ENCODE measurements at places on chromosomes 12 and 14.

- DNase-seq, result no peak
Observed at GRCh38 chr12:3375326-3375725, 115.7 kb upstream of the PRMT8 start.

- DNase-seq, result no peak
Observed at GRCh38 chr14:64935508-64935907, 7.0 kb downstream of the GPX2 start.

DNA sequence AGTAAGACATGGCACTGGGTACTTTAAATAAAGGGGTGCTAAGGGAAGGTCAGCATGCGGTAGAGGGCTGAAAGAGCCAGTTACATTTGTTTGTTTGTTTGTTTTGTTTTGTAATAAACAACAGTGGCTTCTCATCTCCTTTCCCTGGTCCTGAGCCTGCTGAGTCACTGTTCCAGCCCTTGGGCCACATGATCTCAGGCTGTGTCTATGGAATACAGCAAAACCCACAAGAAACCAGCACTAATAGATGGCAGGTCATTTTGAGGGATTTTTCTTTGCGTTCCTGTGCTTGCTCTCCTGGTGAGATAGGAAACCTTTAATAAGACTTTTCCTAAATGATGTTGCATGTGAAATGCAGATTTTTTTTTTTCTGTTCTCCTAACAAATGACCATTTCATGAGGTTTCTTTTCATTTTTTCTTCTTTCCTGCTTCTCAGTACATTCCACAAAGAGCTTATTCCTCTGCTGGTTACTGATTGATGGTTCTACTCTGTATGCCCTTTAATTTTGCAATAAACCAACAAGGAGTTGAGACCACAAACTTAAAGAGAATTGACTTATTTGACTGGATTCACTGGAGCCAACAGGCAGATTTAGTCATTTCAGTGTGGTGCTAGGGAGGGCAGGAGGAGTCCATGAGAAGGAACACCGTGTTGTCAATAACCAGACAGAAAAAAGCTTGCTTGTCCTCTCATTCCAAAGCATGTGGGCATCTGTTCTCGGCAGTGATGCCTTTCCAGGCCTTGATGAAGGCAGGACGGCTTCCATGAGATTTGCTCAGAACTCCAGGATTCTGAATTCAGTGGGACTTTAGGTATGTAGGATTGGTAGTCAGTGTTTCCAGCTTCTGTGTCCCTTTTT, 459.2 kb downstream of the RAD51B start:
- DNase-seq, result no peak

DNA sequence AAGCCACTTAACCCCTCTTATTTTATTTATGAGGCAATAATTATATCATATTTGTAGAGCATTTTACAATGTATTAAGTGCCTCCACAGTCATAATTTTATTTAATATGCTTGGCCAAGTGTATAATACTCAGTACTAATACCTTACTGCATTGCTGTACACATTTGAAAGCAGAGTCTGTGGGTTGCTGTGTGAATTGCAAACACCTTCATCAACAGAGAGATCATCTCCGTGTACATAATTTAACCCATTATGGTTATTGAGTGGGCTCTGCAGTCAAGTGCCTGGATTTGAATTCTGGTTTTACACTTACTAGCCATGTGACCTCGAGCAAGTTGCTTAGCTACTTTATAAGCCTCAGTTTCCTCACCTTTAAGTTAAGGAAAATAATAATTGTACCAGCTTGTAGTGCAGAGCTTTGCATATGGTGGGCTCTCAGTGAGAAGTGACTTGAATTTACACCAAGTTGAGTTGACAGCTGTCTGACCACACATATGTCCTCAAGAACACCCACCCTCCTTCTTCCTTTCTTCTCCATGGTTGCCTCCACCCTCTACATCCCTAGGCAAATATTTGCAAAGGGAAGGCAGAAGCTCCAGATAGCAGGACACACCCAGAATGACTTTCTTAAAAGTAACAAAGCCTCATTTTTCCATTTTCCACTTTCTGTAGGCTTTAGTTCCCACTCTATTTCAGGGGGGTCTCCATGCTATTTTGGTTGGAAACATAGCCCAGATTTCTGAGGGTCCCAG, 12.3 kb downstream of the CRACR2A start:
- DNase-seq, result no peak

DNA sequence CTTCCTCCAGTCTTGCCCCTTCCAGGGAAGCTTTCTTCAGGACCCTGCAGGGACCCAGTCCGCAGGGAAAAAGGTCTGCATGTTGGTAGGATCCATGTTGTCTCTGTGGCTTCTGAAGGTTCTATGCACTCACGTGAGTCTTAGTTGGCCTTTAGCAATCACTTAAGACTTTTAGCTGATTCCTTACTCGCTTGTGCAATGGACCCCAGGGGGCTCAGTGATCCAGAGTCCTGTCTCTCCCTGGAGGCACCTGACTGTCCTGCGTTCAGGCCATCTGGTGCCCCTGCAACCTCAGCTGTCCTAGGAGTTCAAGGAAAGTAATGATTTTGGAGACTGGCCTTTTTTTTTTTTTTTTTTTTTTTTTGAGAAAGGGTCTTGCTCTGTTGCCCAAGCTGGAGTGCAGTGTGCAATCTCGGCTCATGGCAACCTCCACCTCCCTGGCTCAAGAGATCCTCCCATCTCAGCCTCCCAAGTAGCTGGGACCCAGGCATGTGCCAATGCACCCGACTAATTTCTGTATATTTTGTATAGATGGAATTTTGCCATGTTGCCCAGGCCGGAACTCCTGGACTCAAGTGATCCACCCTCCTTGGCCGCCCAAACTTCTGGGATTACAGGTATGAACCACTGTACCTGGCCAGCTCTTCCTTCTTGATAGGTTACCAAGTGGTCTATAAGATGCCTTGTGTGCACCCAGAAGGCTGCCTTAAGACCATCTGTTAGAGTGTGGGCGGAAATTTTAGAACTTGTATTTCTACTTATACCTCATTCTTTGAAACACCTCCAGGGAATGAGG, 4.6 kb downstream of the IFI27L2 start:
- no peak for DNase-seq

GRCh38 chr12:19440019-19440858, 947 bp downstream of the AEBP2 start:
- DNase-seq, result peak; percentile 45

GRCh38 chr12:48856379-48856778, 4.4 kb upstream of the DDX23 start:
- no peak for DNase-seq

DNA sequence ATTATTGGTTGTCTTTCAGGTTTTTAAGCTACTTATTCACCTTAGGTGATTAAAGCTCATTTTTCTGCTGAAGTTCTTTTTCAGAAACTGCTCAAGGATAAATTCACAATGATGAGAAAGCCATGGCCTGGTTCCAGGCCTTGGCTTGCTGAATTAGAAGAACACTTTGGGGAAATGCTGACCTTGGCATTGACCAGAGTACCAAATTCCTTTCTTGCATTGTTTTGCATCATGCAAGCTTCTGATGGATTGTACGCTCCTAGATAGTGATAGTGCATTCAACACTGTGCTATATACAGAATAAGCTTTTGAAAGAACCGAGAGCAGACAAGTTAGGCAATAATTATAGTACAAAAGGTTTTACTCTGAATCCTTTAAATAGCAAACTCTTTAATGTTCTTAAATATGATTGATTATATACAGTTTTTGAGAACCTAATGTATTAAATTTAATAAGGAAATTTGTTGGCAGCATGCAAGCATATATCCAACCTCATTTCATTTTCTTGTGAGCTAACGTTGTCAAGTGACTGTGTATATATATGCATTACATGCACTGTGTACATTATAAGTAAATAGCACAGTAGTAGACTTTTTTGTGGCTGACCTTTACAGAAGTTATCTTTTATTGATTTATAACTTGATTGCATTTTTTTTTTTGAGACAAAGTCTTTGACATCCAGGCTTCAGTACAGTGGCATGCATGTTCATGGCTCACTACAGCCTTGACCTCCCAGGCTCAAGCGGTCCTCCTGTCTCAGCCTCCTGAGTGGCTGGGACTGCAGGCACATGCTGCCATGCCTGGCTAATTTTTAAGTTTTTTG, 99.2 kb downstream of the DIP2B start:
- DNase-seq, result no peak

- no peak for DNase-seq
Observed at GRCh38 chr12:109711596-109712461, 1.8 kb upstream of the FAM222A start.

GRCh38 chr12:4223273-4223845, 50.2 kb upstream of the CCND2 start:
- no peak for DNase-seq

DNA sequence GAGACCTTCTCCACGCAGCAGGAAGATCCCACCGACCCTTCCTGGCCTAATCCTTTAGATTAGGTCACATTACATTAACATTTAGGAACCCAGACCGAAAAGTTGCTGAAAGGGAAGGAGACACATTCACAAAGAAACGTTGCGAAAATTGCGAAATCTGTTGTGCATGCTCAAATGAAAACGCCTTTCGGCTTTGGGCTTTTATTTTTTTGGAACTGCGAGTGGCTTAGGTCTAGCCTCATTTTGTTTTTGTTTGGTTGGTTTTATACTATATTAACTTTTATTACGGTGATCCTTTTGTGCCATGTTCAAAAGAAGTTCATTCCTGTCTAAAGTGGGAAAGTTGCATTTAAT, 1.5 kb downstream of the MYF6 start:
- DNase-seq, result no peak

GRCh38 chr14:96580566-96580965, 78.4 kb downstream of the PAPOLA start:
- DNase-seq, result no peak

GRCh38 chr12:46260124-46260912, 8.5 kb downstream of the SLC38A1 start:
- DNase-seq, result no peak

DNA sequence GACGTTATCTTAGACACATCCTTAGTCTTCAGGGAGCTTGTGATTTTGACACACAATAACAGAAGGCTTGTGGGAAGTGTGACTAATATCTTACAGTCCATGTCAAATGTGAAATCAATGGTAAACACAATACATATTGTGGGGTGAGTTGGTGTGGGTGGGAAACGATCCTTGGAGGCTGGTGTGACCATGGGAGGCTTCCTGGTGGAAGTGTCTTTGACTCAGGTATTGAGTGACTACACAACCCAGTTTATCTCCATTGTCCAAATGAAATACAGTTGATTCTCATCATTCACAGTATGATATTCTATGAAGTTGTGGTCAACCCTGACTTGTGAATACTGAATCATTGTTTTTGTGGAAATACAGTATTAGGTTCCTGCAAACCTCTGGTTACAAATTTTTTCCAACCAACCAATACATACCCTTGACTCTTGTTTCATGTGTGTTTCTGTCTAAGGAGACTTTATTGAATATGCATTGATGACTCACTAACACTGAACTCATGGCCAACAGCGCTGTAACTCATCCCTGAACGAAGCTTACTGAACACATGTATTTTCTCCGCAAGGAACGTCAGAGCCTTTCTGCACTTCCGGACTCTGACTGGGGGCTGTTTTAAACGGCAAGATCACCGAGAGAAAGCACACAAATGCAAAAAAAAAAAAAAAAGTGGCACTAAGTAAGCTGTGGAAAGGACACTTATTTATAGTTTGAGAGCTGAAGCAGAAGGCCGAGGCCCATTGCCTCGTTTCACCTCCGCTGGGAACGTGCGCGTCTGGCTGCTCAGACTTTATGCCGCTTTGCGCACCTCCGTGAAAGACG, 59.0 kb downstream of the CLMN start:
- peak; percentile 52 for DNase-seq

DNA sequence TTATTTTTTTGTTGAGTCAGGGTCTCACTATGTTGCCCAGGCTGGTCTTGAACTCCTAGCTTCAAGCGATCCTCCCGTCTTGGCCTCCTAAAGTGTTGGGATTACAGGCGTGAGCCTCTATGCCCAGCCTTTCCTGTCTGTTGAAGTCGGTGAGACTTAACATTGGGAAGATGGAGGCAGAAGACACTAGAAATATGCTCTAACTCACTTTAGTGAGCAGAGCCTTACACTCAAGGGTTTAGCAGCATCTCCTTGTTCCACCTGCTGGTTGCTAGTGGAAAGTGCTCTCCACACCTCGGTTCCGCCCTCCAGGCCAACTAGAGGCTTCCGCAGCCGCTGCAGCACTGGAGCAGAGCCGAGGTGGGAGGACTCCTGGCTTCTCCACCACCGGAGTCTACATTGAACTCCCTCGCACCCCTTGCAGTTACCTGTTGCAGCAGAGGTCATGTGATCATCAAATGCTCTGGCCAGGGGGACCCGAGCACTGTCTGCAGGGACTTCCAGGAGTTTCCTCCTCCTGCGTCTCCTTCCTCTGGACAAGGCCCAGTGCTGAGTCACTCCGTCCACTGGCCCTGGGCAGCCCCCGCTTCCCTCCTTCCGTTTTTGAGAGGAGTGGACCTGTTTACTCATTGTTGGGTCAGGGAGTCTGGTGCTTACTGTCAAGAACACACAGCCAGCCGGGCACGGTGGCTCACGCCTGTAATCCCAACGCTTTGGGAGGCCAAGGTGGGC, 9.4 kb upstream of the HVCN1 start:
- peak; percentile 70 for DNase-seq

- no peak for DNase-seq
Observed at GRCh38 chr12:85616201-85616600, 220.0 kb downstream of the RASSF9 start.

DNA sequence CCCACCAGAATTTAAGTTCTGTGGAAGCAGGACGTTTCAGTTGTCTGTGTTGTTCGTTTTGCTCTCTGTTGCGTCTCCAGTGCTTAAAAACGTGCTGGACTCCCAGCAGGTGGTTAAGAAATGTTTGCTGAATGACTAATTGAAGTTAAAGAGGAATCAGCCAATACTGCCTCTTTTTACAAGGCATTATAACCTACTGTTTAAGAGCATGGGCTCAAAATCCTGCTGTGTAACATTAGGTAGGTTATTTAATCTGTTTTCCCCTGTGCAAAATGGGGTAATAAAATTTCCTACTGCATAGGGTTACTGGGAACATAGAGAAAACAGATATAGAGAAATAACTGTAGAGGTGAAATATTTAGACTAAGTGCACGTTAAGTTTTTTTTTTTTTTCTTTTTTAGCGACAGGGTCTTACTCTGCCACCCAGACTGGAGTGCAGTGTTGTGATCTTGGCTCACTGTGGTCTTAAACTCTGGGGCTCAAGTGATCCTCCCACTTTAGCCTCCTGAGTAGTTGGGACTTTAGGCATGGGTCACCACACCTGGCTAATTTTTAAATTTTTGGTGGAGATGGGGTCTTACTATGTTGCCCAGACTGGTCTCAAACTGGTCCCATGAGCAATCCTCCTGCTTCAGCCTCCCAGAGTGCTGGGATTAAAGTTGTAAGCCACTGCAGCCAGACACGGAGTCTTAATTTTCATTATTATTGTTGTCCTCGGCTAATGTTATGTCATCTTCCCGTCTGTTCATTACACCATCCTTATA, 139.4 kb upstream of the PRICKLE1 start:
- DNase-seq, result no peak

DNA sequence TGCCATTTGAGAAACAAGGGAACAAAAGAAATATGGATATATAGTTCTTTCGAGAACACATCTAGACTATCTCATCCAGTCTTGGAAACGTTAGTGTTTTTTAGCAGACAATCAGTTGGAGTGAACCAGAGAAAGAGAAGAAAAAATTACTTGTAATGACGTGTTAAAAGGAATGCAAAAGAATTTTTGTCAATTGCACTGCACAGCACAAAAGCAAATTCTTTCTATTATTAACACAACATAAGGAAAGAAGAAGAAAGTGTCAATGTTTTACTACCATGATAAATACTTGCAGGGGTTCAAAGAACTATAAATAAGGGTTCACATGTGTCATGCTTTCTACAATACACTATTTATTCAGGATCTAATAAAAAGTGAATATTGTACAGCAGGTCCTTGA, 27.5 kb upstream of the GSG1 start:
- no peak for DNase-seq

- no peak for DNase-seq
Observed at GRCh38 chr14:90039253-90040010, 22.4 kb upstream of the KCNK13 start.
